Fibroblast of gingiva (primary cell): ENCODE measurements at places on chromosomes 6 and 20.

- DNase-seq, result no peak
Measured at GRCh38 chr20:58783511-58784011, 67.1 kb downstream of the GNAS-AS1 start.

DNA sequence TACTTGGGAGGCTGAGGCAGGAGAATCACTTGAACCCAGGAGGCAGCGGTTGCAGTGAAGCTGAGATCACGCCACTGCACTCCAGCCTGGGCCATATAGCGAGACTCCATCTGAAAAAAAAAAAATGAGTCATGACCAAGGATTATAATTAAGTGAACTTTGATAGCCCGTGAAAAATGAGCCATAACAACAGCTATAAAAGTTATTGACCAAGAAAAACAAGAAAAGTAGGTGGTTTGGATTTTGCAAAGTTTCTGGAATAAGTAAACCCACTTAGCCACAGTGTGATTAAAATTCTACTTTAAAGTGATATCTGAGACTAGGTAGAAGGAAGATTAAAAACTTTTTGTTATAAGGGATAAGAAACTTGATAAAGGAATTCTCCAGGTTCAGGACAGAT is 25.9 kb upstream of the BCLAF1 start:
- DNase-seq, result no peak

- no peak for DNase-seq
Measured at GRCh38 chr6:81863123-81863522, 110.6 kb upstream of the TENT5A start.

DNA sequence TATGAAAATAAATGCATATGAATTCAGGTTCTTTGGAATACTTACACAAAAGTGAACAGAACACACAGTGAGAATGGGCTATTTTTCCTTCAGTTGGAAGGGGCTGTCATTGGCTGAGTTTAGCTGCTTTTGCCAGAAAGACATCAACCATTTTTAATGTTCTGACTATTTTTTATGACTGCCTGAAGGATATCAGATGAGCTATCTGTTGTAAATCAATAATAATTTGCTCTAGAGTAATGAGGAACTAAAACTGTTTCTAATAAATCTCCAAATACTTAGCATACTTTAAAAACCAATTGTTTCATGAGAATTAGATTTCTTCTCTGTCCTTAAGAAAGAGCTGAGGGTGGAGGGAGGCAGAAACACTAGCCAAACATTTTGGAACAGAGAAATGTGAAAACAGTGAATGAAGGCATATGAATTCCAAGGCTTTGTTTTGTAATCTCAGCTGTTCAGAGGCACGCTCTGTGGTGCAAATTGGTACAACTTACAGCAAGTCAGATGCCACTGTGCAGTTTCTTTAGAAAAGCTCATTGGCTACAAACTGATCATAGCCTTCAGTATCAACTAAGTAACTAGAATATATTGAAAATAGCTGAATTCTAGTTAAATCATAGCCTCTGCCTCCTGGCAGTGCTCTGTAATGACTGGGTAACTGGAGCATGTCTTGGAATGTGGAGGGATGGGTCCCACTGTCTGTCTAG is 228.9 kb upstream of the JAG1 start:
- DNase-seq, result peak; percentile 90

DNA sequence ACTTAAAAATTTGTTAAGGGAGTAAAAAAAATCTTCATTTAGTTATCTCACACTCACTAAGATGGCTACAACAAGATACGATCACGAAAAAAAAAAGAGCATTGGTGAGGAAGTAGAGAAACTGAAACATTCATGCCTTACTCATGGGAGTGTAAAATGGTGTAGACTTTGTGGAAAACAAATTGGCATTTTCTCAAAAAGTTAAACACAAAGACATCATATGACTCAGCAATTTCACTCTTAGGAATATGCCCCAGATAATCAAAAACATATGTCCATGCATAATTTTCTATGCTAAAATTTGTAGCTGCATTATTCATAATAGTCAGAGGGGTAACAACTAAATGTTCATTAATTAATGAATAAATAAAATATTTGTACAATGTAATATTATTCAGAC is 120.9 kb upstream of the IRAK1BP1 start:
- DNase-seq, result peak; percentile 69

DNA sequence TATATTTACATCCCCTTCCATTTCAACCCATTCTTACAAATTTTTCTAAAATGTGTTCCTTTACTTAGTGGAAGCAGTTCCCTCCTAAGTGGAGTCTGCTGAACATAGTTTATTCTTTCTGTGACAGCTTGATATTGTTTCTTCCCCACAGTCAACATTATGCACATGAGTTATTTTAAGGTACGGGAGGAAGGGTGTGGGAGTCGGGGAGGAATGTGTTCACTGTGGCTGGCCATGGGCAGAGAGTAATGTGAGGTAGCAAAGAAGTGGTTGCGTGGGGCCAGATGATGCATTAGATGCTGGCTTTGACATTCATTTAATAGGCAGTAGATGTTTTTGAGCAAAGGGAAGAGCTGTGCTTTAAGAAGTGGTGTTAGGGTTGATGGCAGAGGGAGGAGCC is 98.5 kb downstream of the ARMC2 start:
- peak; percentile 4 for DNase-seq

GRCh38 chr20:39145921-39146320 is 183.8 kb downstream of the DHX35 start:
- no peak for DNase-seq

DNA sequence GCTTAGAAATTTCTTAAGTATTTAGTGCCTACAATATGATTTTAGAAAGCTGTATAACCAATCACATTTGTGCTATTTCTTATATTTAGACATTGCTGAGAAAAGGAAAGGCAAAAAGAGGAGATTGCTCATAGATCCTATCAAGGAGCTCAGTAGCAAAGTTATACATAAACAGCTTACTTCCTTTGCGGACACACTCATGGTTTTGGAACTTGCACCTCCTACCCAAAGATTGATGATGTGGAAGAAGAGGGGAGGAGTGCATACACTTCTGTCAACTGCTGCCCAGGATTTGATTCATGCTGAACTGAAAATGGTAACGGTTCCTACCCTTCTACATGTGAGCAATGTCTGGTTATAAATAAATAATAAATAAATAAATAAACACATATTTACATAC is 16.7 kb downstream of the RAD21L1 start:
- peak; percentile 34 for DNase-seq

- DNase-seq, result no peak
Measured at GRCh38 chr6:71507183-71507582, 218.6 kb downstream of the OGFRL1 start.

GRCh38 chr6:152669895-152670294 is 27.8 kb upstream of the MYCT1 start:
- peak; percentile 19 for DNase-seq

GRCh38 chr20:51446656-51447055 is 95.9 kb downstream of the NFATC2 start:
- peak; percentile 59 for DNase-seq

DNA sequence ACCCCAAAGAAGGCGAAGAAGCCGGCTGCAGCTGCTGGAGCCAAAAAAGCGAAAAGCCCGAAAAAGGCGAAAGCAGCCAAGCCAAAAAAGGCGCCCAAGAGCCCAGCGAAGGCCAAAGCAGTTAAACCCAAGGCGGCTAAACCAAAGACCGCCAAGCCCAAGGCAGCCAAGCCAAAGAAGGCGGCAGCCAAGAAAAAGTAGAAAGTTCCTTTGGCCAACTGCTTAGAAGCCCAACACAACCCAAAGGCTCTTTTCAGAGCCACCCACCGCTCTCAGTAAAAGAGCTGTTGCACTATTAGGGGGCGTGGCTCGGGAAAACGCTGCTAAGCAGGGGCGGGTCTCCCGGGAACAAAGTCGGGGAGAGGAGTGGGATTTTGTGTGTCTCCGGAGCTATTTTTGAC is 69.6 kb downstream of the HFE start:
- DNase-seq, result no peak

DNA sequence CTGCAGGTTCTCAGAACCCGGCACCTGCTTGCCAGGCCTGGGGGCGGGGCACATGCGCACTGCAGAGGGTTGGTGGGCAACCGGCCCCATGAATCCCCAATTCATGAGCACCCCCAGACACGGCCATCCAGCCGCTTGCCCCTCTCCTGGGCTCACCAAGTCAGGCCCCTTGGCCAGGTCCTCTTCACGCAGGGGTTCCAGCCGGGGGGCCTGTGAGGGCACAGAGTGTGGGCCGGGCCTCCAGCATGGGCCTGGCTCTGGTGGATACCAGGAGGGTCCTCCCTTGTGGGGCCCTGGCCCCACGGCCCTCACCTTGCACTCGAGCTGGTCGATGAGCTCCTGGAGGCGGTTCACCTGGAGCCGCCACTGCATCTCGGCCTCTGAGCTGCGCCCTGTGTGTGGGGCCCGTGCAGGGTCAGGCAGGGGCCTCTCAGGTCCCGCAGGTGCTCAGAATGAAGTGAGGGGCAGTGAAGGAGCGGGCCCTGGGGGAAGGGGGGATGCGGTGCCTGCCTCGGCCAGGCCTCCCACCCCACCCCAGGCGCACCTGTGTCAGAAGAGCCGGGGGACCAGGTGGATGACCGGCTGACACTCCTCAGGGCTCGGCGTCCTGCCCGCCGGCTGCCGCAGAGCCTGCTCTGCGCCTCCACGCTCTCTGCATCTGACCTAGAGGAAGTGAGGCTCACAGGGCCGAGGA is 2.6 kb upstream of the C20orf144 start:
- DNase-seq, result no peak

DNA sequence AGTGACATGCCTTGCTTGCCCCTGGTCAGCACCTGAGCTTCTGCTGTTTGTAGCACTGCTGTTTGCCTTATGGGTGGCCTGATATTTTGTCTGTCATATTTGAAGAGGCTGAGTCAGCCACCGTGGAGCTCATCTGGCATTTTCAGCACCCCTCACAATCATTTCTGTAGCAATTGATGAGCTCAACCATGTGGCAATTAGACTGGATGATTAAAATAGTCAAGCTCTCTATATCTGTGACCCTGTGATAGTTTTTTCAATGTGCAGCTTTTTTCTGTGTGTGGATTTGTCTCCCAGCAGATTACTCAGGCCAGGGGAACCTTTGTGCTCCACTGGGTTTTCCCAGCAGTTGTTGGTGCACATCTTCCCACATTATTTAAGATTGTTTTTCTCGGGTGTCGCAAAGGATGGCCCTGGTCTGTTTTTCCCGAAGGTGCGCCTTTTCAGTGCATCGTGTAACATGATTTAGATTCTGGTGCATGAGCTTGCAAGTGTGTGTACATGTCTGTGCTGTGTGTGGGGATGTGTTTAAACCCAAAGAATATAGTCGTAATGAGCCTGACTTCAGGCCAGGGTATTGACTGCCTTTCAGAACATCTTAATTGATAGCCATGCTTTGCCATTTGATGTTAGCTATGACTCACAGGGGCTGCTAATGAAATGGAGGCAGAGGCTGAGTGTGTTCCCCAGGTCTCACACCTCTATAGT is 31.6 kb upstream of the GLP1R start:
- no peak for DNase-seq

DNA sequence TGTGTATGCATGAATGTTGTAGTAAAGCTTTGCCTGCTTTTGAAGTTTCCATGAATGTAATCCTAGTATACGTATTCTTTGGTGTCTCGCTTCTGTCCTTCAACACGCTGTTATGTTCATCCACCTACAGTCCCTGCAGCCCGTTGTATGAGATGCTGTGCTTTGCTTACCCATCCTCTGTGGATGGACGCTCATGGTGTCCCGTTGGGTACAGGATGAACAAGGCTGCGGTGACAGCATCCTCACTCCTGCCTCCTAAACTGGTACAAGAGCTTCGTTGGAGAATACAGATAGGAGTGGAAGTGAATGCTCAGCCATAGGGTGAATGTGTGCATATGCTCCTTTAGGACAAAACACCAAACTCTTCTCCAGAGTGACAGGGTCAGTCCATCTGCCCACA is 366.2 kb downstream of the ZFAND3 start:
- no peak for DNase-seq

- no peak for DNase-seq
Measured at GRCh38 chr6:1496836-1497760, 107.7 kb downstream of the FOXF2 start.

DNA sequence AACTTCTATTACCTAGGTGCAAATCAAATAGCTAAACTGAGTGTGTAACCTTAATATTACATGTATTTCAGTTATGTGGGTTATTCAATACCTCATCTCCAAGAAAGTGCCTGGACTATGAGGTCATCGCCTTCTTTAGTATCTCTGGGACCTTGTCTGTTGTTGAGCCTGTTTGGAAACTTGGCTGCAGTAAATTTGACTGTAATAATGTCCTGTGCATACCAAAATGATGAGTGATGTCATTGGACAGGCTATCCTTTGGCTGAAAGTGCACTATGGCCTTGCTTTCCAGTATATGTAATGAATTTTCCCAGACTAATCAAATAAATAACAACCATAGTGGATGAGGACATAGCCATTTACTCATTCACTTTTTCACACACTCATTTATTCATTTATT is 455.1 kb downstream of the ADGRB3 start:
- peak; percentile 57 for DNase-seq

DNA sequence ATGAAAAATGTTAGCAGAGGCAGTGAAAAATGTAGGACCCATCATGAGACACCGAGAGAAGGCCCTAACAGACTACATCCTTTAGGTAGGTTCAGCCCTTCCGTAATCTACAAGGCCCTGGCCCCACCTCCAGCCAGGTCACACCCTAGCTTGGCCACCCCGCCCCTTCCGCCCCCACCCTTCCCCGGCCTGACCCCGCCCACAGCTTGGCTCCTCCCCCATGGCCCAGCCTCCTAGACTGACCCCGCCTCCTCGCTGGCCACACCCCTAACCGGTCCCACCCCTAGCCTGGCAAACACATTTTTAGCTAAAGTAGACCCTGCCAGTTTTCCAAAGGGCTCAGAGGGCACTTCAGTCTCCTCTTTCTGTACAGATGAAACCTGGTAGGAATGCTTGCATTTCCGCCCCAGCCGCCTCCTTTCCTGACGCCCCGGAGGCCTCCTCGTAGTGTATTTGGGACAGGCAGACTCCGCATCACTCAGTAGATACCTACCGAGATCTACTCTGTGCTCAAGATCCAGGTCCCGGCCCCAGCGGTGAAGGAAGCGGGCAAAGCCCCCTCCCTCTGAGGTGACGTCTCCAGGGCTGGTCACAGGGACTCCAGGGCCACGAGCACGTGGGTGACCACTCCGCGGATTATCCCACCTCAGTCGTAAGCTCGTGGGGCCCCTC is 443.5 kb downstream of the PREX1 start:
- DNase-seq, result no peak

- DNase-seq, result no peak
Measured at GRCh38 chr20:31833130-31833930, 12.1 kb downstream of the FOXS1 start.

- no peak for DNase-seq
Measured at GRCh38 chr6:24752917-24753492, 21.7 kb upstream of the GMNN start.
